ENCODE measurements at places on chromosomes 3 and 15.

DNA sequence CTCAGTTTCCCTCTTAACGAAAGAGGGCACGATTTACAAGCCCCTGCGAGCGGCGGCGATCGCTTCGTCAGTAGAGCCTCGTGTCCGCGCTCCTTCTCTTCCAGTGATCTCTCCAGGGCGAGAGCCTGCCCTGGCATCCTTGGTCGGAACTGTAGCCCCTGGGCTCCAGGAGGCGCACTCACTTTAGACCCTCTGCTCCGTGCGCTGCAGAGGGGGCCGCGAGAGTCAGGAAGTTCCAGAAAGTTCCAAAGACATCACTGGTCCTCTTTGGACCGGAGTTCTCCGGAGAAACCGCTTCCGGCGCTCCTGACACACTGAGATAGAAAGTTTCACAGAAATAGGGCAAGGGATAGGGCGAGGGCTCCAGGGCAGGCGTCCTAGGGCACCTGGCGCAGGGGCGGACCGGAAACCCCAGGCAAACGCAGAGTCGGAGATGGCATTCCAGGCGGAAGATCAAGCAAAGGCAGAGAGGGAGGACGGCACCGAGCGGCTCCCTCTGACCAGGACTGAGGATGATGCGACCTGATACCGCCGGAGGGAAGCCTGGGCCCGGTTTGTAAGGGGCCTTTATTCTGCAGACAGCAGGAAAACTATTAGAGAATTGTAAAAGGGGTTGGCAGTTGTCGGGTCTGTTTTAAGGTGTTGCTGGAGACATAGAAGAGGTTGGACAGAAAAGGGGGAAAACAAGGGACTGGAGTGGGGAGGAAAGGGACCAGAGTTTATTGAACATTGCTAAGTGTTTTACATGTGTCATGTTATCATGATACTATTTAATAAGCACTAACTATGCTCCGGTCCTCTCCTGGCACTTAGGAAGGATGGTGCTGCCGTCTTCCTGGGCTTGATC lies 1.3 kb upstream of the CPEB1 start:
- DNase-seq: no peak

GRCh38 chr3:126103121-126104027 lies 19.4 kb upstream of the SLC41A3 start:
- no peak for DNase-seq

GRCh38 chr3:36580716-36581115 lies 183.6 kb downstream of the DCLK3 start:
- no peak for DNase-seq

- no peak for DNase-seq
Measured at GRCh38 chr3:62538691-62539356, 165.5 kb upstream of the FEZF2 start.

- no peak for DNase-seq
Measured at GRCh38 chr15:50416890-50417289, 7.3 kb upstream of the USP8 start.

DNA sequence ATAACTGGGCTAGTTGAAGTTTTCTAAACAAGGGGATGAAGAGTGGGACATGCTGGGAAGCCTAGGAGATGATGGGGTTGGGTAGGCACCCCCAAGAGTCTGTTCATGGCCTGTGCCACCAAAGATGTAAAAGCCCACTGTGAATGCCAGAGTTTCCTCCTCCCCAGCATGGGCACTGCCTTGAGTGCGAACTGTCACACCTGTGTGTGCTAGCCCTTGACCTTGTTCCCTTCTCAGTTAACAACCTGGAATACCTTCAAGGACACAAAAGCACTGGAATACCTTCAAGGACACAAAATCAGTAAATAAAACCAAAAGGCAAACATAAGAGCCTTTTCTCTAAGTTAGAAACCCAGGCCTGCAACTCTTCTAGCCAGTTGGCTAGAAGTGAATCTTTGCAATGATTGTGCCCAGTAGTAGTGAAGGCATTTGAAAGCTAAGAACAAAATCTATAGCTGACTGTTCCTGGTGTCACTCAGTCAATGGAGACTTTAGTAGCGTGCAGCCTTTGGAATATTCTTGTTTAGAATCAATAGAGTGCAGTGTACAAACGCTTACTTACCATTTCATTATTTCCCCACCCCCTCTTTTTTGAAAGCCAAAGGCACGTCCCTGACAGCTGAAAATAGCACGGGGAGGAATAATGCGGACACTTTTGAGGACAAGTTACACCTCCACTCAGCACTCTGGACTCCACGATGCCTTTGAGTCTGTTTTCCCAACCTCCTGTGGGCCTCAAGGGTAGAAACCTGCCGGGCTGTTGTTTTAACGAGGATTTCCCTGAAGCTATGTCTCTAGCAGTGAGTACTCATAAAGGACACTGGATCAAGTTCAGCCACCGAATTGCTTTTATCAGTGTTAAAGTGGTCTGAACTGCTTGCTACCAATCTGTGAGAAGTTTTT lies 24.2 kb downstream of the PSMD6 start:
- DNase-seq: no peak

DNA sequence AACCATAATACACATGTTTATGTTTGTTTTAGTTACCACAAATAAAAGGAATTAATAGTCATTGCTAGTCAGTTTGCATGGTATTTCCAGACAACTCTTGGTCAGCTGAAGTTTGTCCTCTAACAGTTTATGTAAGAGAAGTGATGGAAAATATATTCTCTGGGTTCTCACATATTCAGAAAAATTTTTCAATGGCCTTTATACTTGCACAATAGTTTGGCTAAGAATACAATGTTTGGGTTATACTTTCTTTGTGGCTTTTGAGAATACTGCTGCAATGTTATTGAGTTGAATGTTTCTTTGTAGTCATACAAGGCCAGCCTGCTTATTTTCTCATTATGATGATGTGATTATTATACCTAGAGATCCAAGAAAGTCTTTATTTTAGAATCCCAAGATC lies 133.9 kb downstream of the RAP2B start:
- DNase-seq: no peak

GRCh38 chr3:4829031-4829394 lies 150.2 kb upstream of the BHLHE40 start:
- no peak for DNase-seq

- no peak for DNase-seq
Measured at GRCh38 chr15:31344266-31344665, 17.6 kb downstream of the KLF13 start.

- no peak for DNase-seq
Measured at GRCh38 chr3:14425581-14426304, 23.3 kb downstream of the SLC6A6 start.

DNA sequence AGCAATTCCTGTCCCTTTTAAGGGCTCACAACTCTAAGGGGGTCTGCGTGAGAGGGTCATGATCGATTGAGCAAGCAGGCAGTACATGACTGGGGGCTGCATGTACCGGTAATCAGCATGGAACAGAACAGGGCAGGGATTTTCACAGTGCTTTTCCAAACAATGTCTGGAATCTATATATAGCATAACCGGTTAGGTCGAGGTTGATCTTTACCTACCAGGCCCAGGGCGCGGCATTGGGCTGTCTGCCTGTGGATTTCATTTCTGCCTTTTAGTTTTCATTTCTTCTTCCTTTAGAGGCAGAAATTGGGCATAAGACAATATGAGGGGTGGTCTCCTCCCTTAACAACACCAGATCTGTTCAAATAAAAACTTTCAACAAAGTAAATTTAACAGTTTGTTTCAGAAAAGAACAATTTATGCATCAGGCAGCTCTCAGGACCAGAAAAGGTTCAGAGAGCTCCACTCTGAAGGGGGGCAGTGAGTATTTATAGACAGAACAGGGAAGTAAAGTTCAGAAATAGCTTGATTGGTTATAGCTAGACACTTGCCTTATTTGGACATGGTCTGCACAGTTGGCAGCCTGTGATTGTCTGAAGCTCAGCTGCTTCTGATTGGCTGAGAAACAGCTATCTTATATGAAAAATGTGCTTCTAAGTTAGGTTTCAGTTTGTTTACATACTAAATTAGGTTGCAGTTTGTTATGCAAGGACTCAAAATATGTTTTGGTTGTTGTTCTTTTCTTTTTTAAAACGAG lies 17.2 kb upstream of the B4GALT4 start:
- no peak for DNase-seq

GRCh38 chr15:78067328-78068228 lies 9.9 kb downstream of the TBC1D2B start:
- no peak for DNase-seq

- no peak for DNase-seq
Measured at GRCh38 chr3:38579551-38580449, 69.7 kb downstream of the SCN5A start.

- DNase-seq: no peak
Measured at GRCh38 chr3:1252061-1252430, 159.2 kb downstream of the CNTN6 start.

- DNase-seq: no peak
Measured at GRCh38 chr15:45363801-45364200, 14.5 kb downstream of the GATM start.

GRCh38 chr3:192867645-192868044 lies 50.0 kb downstream of the MB21D2 start:
- DNase-seq: no peak

DNA sequence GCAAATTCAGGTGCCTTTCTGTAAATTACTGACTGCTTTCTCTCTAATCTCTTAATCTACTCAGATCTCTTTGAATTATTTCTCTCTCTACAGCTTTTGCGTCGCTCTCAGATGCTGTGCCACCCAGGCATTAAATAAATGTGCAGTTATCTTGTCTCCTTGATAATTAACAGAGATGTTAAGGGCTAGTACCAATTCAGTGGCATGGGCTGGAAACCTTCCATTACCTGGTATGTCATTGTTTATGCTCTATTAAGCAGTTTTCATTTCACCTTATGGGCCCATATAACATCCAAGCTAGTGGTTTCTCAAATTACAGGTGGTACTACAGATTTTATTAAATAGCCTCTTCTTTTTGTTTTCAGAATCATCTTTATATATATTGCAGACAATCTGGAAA lies 66.0 kb downstream of the PEX5L start:
- no peak for DNase-seq

DNA sequence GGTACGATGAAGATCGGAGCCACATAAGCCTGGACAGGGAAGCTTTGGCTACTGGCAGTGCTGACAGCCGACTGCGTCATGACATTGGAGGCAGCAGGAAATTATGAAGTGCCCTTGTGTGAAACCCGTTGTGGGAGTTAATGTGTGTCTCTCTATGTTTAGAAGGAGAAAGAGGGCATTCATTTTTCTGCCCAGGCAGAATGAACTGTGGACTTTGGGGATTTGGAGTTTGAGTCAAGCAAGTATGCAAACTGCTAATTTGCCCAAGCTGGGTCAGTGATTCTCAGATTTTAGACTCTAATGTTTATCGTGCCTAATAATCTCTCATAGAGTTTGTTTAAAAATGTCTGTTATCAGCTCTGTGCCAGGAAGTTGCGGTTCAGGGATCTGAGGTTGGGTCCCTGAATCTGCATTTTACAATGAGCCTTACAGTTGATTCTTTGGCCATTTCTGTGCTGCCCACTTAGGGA lies 5.6 kb downstream of the CTXND1 start:
- DNase-seq: no peak

GRCh38 chr3:182404031-182404430 lies 389.3 kb upstream of the ATP11B start:
- DNase-seq: no peak

DNA sequence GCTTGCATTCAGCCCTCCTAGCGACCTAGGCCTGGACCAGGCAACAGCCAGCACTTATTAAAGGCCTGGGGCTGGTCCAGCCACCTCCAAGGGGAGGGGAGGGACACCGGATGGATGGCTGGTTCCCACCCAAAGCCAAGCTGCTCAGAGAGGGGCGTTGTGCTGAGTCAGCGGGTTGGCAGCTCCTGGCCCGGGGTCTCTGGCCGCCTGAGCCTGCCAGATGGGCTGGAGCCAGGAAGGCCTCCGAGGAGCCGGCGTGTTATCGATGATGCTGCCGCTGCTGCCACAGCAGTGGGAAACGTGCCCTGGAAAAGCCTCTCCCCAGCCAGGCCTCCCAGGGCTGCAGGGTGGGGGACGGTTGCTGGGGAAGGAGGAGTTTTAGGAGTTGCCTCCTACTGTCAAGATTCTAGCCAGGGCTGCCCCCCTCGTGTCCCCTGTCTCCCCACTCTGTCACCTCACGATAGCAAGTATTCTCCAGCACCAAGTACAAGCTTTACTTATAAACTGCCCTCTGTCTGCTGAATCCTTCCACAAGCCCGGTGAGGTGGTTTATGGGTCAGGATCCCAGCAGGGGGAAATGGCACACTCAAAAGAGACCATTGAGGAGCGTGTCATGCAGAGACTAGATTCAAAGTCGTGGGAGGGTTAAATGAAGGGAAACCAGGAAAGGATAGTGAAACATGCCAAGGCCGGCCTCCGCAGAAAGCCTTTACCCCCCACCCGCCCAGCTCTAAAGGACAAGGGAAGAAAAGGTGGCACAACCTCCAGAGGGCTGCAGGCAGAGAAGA lies 43.2 kb upstream of the TSEN2 start:
- no peak for DNase-seq

DNA sequence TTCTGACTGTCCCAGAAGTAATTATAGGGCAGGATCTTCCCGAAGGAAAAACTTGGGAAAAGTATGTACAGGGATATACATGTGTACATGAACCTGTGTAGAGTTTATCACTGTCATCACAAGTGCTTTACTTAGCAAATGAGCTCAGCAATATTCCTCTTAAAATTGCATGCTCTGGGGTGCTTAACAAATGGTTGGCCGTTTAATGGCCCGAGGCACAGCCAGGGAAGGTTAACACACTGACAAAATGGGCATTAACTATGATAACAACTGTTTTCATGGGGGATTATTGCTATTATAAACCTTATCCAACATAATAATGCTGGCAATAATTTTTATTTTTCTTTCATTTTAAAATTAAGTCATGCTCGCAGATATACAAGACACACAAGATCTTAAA lies 459.3 kb downstream of the TUSC7 start:
- DNase-seq: no peak

DNA sequence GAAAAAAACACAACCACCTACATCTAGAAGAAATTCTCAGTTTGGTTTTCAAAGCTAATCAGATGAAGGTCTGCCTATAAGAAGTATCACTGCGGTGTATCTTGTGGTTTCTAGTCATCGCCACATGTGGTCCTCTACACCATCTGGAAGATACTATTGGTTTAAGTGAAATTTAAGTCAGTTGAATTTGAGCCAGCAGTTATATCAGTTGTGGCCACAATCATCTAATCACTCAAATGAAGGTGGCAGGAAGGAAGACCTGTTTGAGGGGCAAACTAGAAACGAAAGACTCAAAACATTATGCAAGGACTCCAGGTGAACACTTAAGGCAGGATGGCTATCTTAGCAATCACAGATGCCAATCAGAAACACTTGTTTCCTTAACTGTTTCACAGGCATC lies 48.7 kb downstream of the ETV5 start:
- DNase-seq: no peak

DNA sequence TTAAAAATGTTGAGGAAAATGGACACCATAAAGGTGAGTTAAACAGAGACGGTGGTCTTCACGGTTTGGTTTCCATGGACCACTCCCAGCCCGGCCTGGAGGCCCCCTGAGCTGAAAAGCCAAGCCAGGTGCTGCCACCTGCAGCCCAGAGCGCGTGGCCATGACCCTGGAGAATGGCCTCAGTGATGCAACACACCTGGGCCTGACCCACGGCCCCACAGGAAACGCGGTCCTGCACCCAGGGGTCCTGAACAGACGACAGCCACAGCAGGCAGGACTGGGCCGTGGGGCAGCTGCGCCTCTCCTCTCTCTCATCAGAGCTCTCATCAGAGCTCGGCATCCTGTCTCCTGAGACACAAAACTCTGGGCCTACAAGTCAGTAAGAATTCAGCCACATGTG lies 64.1 kb downstream of the NIPA2 start:
- no peak for DNase-seq

GRCh38 chr3:145533696-145534095 lies 627.3 kb downstream of the PLOD2 start:
- no peak for DNase-seq

- DNase-seq: no peak
Measured at GRCh38 chr3:113147681-113148261, 63.6 kb upstream of the BOC start.

GRCh38 chr15:85619992-85620689 lies 174.6 kb downstream of the KLHL25 start:
- no peak for DNase-seq
